ENCODE measurements at places on chromosomes 16 and 17. TPM values are rescaled to one million over a fixed set of nuclear protein-coding genes. Genes with fewer than 3 reads are reported as not detected.

The CCL2 gene
- total RNA-seq, result 56.3 TPM

The LDHD gene
- 3.6 TPM for total RNA-seq

The SRCIN1 gene
- total RNA-seq, result not detected

The ERN2 gene
- not detected for total RNA-seq

The MAPT gene
- total RNA-seq, result 0.29 TPM

The GP1BA gene
- total RNA-seq, result not detected

- DNase-seq, result peak; percentile 81
- H3K36me3 ChIP-seq, result no peaks in the 10 kb centered on the region
- no peak overlapping the region for H3K27ac ChIP-seq
- peaks cover 35% of the 10 kb centered on the region for H3K4me1 ChIP-seq
- no peak overlapping the region for H3K4me3 ChIP-seq
Observed at GRCh38 chr16:31002250-31002700, 8.2 kb downstream of the STX1B start.

DNA sequence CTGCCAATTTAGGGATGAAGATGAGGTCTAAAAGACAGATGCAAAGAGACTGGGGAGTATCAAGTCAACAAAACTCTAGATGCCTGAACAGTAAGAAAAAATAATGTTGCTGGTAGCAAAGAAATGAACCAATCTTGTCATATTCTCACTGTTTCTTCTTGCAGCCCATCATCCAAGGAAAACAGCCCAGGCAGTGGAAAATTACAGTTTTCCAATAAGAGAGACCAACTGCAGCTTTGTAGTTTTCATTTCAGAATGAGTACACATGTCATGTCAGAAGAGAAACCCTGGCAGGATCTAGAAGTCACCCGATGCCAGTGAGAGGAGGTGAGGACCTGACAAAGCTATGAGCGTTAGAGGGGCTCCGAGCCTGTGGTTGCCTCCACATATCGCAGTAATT, 500.4 kb upstream of the PSMD7 start:
- no peak overlapping the region for H3K4me3 ChIP-seq
- H3K4me1 ChIP-seq, result no peaks in the 10 kb centered on the region
- no peak for DNase-seq
- H3K36me3 ChIP-seq, result no peaks in the 10 kb centered on the region
- no peak overlapping the region for H3K27ac ChIP-seq

GRCh38 chr17:12505866-12506265, 159.8 kb upstream of the MYOCD start:
- H3K4me1 ChIP-seq, result peaks cover 11% of the 10 kb centered on the region
- no peak overlapping the region for H3K4me3 ChIP-seq

- no peak for DNase-seq
- H3K27ac ChIP-seq, result no peak overlapping the region
- no peaks in the 10 kb centered on the region for H3K4me1 ChIP-seq
Observed at GRCh38 chr16:66538910-66539309, 11.0 kb downstream of the TK2 start.

GRCh38 chr17:36657390-36657762, 56.0 kb downstream of the MRM1 start:
- H3K4me1 ChIP-seq, result no peaks in the 10 kb centered on the region
- no peaks in the 10 kb centered on the region for H3K36me3 ChIP-seq
- no peak overlapping the region for H3K27ac ChIP-seq
- DNase-seq, result no peak
- peaks cover 35% of the 10 kb centered on the region for H3K27me3 ChIP-seq

DNA sequence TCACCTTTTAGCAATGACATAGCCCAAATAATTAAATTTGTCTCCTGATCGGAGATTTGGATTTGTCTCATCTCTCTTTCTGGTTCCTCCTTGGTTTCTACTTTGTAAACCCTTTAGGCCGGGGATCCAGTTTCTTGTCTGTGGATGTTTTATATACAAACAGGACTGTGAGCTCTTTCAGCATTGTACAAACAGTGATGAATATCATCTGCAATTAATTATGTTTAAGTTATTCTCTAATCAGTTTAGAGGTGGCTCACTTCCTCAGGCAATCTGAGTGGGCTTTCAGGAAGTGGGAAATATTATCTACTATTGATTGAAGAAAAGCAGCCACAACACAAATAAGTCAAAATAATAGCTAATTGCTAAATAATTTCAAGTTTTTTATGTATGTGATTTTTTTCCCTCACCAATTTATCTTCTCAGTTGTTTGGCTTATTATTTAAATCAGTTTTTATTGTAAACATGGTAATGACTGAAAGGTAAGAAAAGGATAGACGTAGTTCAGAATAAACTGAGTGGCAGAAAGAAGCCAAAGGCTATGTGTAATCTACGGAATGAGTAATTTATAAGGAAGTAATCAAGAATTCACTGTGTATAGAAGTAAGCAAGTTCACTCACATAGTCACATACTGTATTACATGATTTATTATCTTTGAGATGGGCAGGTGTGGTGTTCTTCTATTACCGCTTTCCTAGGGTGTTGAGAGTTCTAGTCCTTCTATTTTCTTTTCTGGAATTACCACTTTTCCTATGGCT, 3.4 kb upstream of the ABCC11 start:
- DNase-seq, result no peak
- no peaks in the 10 kb centered on the region for H3K27me3 ChIP-seq
- H3K36me3 ChIP-seq, result peaks cover 15% of the 10 kb centered on the region
- H3K4me3 ChIP-seq, result no peak overlapping the region
- peaks cover 9% of the 10 kb centered on the region for H3K4me1 ChIP-seq
